ENCODE measurements at places on chromosomes 13 and 19.
A peak's percentile ranks its signal among the peaks of the same experiment; 100 is the strongest.

DNA sequence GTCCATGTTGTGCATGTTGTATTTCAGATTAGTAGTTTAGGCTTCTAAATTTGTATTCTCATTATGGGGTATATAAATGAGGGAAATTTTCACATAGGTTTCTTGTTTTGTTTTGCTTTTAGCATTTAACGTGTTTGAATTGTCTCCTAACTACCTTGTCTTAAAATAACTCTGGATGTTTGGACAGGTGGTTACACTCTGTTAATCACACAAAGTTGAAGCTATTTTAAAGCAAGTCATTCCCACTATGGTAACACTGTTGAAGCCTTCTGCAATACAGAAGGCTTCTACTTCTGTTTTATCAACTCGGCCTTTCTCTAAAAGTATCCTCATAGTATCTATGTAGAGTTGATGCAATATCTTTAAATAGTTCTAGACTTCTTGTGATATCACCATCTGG lies 245.3 kb upstream of the HTR2A start:
- DNase-seq = no peak

DNA sequence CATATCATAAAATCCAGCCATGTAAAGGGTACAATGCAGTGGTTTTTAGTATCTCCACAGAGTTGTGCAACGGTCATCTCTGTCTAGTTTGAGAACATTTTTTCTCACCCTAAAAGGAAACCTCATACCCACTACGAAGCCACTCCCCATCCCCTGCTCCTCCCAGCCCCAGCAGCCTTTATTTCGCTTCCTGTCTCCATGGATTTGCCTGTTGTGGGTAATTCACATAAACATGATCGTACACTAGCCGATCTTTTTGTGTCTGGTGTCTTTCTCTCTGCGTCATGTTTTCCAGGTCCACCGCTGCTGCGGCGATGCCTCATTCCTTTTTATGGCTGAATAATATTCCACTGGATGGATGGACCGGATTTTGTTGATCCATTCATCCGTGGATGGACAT lies 28.6 kb downstream of the BICRA start:
- no peak for DNase-seq

DNA sequence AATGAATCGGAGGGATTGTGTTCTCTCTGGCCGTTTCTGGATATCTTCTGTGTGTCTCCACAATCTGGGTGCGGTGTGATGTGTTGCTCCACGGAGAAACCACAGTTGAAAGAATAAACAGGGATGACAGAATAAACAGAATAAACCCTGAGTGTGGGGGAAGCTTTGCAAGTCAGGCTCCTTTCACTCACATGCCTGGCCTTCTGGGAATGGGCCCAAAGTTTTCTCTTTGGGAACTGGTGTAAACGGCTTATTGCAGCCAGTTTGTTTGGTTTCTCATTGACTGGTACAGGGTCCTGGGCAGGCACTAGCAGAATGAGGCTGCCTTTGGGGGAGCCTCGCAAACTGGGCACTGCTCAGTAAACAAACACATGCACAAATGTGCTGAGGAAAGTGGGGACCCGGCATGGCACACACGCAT lies 324.7 kb downstream of the DLEU7 start:
- DNase-seq = no peak

GRCh38 chr19:58555369-58555885 lies 522 bp upstream of the CHMP2A start:
- DNase-seq = no peak

DNA sequence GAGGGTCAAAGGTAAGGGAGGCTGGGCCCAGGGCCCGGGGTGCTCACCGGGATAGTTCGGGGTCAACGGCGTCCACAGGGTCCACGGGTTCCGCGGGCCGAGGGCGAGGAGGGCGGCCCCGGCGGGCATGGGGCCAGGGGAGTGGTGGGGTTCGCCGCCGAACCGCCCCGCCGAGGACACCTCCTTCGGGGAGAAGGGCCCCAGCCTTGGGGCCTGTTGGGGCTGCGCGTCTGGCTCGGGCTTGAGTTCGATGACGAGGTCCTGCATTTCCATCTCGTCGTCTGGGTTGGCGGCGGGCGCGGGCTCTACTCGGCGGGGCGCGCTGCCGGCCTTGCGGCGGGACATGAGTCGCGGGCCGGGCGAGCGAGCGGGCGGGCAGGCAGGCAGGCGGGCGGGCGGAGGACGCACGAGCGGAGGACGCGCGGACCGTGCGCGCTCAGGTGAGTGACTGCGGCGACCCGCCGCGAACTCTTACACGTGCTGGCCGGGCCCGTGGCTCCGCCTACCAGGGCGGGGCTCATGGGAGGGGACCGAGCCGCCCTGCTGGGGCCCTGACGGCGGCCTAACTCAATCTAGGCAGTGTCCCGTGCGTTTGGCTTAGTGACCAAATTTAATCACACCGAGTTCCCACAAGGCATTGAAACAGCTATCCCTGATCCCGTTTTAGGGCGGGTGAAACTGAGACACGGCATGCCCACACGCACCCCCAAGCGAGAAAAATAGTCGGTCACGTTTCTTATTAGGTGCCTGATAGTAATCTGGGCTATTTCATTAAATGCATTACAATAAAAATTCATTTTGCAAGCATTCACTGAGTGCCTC lies at the start of gene ZNF296:
Gene ZNF296 (minus strand): TSS at position 450 of the 822 bp plus-strand sequence. CDS start 105 bp downstream, at position 345.
- DNase-seq = peak; percentile 51

- DNase-seq = no peak
These were observed 15.4 kb upstream of the PRR19 start for GRCh38 chr19:42286349-42287016.

DNA sequence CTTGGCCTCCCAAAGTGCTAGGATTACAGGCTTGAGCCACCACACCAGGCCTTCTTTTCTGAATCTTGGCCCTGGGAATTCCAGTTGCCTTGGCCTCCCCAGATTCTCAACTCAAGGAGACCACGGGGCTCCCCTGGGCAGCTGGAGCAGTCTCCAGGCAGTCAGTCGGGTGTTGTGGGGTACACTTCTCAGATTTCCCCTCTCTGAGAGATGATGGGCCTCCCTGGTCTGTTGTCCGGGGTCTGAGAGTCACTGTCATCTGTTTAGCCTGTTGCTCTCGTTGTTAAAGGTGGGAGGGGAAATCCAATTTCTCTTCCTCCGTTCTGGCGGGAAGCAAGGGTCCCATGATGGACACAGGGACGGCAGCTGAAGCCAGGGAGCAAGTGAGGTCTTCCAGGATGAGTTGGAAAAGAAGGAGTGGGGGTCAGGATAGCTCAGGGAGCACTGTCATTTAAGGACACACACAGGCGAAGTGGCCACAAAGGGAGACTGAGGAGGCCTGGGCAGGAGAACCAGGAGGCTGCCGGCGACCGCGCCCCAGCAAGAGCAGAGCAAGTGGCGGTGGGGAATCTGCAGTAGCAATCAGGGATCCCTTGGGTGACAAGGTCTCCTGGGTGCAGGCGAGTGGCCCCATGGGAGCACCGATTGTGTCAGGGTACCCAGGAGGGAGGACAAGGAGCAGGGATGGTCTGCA lies 15.7 kb downstream of the WTIP start:
- DNase-seq = no peak

GRCh38 chr19:51274049-51274770 lies 23.3 kb downstream of the SIGLECL1 start:
- DNase-seq = no peak

GRCh38 chr13:74184283-74184682 lies 50.1 kb upstream of the KLF12 start:
- no peak for DNase-seq

DNA sequence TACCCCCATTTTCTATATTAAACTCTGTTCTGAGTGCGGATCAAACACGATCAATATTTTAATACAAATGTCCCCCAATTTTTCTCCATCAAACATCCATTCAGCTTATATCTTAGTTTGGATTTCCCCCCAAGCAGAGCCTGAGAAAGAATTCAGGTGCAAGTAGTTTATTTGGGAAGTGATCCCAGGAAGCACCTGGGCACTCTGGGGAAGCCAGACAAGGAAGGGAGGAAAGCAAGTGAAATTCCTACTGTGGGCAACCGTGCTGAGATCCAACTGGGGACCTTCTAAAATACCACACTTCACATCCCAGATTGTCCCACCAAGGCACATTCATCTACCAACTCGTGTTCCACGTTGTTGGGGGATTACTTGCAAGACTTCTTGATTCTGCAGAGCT lies 323.4 kb upstream of the NBEA start:
- DNase-seq = no peak

Data from activated CD8-positive, alpha-beta memory T cell treated with anti-CD3 and anti-CD28 coated beads for 48 hours (primary cell).